NCI-H2171 (cell line): ENCODE measurements at places on chromosomes 7 and 10.

DNA sequence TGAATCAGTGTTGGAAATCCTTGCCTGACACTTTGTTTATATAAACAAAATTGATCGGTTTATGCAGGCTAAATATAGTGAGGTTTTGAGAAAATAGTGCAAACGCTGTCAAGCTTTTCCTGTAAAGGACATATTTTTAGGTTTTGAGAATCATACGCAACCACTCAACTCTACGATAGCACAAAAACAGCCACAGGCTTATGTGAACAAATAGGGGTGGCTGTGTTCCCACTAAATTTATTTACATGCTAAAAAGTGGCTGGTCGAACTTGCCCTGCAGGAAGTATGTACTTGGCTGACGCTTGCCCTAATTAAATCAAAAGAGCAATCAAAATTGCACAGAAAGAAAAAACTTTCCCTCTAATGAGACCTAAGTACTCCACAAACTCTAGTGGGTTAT lies 234.7 kb upstream of the CACNA2D1 start:
- no peak for DNase-seq

DNA sequence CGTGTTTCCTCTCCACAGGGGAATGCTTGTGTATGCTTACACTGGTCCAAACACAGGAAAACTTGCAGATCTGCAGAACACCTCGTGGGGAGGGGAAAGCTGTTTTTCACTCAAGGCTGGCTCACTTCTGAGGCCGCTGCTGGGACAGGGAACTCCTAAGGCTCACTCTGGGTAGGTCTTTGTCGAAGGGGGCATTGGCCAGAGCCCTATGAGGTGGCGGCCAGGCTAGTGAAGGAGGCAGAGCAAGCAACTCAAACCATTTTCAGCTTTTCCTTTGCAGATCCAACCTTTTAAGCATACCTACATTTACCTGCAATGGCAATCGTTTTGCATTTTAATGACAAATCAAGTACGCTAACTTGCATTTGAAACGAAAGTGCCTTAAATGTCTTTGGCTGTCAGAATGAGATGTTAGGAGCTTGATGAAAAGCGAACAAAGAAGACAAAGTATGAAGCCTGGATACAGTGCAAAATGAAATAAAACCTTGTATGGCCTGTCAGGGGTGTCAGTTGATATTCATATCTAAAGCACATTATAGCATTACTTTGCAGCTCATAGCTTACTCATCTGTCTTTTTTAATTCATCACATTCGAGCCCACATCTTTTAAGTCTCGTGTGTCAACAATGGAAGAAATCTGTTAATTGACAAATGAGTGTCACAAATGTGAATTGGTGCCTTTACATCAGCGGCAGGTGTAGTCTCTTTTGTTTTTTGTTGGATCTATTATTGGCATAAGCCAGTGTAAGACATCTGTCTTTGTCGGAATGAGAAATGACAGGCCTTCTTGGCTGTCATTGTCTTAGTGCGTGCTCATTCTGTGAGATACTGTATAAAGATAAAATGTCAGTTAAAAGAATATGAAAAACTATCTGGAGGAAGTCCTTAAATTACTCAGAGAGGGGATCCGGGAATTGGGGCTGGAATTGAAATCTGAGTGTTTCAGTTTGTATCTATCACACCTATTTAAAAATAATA lies 30.5 kb downstream of the LRMDA start:
- no peak for DNase-seq

DNA sequence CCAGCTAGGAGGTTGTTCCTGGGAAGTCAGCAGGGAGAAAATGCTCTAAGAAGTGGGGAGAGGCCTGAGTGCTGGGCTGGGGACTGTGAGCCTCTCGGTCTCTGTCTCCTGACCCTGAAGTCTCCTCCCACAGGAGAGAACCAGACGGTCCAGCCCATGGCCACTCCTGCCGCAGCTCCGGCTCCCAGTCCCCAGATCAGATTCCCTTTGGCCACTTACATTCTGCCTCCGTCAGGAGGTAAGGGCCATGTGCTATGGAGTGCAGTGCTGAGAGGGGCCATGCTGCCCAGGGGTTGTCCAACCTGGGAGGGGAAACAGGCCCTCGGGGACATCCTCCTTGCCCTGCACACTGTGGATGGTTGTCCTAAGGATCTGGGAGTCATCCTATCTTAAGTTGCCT lies 21.3 kb upstream of the ZNF467 start:
- DNase-seq, result no peak

DNA sequence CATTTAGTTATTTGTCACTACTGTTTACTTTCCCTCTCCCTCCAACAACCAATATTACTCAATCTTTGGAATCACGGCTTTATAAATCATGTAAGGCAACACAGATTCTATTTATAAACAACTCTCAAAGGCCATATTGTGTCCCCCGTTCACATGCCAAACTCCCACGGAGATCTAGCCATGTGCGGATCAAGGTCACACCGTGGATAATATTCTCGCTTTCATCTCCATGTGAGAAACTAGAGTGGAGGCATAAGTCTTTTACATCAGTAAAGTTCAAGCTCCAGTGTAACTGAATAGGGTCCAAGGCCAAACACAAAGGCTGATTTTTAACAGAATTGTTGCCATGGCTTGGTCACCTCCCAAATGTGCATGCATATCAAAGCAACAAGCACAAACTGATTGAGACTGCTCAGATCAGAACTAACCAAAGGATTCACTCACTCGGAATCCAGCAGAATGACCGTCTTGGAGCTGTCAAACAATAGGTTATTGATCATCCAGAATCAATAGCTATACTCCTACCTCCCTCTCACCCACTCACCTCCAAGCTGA lies 569.5 kb upstream of the LRRN3 start:
- no peak for DNase-seq

GRCh38 chr10:114719311-114719710 lies 61.2 kb upstream of the ABLIM1 start:
- DNase-seq, result no peak

DNA sequence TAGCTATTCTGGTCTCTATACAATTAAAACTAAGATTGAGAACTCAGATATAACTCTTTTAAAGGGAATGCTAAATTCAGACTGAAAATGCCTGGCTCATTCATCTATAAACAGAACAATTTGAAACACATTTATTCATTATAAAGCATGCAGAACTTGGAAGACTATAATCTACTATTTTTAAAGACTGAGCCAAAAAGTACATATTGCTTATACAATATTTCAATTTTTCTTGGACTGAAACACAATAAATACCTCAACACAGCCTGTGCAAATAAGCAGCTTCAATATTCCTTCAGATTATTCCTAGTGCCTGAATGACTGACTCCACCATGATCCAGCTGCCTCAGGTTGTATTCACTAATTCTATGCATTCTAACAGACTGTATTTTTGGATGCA lies 15.5 kb upstream of the PHYH start:
- DNase-seq, result no peak

DNA sequence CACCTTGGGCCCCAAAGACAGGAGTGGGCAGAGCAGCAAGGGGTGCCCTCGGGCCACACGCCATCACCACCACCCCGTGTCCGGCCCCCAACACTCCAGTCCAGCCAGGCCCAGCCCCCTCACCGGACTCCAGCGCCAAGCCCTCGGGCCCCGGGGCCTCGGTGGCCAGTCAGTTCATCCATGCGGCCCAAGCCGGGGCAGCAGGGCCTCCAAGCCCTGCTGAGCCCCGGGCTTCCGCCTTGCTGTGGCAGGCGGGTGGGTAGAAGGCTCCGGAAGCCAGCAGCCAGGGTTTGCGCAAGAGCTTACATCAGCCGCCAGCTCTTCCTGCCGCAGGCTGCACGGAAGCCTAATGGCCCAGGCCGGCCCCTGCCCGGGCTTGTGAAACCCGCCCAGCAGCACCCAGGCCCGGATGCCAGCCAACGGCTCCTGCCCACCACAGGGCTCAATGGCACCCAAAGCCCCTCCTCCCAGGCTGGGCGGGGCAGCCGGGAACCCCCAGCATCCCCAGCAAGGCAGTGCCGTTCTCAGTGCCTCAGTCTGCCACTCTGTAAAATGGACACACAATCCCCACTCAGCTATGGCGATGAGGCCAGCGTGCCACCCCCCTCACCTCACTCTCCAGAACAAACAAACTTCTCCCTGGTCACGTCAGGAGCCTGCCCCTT lies 26.5 kb downstream of the TNRC18 start:
- DNase-seq, result no peak

- peak; percentile 48 for DNase-seq
Observed at GRCh38 chr10:5466451-5467206, 32.7 kb downstream of the CALML5 start.

DNA sequence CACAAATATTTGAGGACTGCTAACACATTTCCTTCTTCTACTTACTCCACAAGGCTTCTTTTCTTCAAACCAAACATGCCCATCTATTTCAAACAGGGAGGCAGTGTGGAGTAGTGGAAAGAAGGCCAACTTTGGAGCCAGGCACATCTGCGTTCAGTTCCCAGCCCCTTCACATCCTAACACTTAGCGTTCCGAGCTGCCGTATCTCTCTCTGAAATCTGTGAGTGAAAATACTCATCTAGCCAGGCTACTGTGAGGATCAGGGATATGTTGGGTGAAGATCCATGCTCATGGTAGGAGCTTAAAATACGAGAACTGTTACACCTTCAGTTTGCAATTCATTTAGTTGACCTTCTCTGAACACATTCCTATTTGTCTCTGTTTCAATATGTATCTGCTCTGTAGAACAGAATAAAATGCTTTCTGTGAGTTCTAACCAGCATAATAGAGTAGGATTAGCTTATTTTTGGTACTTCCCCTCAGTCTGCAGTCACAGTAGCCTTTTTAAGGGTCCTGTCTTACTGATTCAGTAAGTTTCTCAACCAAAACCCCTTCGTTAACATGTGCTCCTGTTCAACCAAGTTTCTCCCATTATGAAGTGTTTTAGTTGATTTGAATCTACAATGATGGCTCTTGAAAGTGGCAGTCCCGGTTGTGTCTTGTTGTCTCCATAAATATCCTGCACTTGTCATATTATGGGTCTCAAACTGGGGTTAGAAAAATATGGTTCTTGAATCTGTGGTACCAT lies 3.3 kb upstream of the MEST start:
- no peak for DNase-seq

GRCh38 chr7:88586890-88587289 lies 172.6 kb upstream of the ZNF804B start:
- DNase-seq, result no peak

DNA sequence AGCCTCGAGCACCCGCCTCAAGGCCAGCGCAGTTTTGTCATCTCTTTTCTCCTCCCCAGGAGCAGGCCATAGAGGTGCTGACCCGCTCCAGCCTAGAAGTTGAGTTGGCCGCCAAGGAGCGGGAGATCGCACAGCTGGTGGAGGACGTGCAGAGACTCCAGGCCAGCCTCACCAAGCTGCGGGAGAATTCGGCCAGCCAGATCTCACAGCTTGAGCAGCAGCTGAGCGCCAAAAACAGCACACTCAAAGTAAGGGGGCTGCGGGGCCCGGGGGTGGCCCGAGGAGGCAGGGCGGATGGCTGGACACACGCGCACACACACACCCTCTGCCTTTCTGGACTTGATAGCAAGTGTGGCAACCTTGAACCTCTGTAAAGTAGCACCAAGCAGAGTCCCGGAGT lies 108.3 kb upstream of the SH2B2 start:
- DNase-seq, result no peak

DNA sequence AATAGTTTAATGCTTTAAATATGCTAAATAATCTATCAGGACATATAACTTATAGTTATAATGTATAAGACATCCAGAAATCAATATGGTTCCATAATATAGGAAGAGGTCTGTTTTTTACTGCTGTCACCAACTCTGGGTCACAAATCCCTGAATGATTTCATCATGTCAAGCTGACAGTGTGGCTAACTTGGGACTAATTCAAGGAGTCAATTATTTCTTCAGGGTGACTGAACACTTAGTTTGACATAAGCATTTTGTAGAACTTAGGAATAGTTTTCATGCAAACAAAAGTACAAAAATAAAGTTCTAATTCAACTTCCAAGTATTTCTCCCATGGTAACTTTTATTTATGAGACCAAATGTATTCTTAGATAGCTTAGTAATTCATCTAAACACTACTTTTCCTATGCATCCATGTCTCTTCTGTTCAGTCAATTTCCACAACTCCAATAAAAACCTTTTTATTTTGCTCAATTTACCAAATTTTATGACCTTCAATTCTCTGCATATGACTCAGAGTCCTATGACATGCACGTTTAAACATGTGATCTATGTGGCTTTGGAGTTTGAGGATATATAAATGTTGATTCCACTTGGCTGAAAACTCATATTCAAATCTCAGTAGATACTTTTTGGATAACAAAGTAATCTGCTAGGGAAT lies 40.3 kb upstream of the GNAT3 start:
- no peak for DNase-seq

GRCh38 chr10:78910021-78910420 lies 158.7 kb upstream of the ZMIZ1 start:
- no peak for DNase-seq

DNA sequence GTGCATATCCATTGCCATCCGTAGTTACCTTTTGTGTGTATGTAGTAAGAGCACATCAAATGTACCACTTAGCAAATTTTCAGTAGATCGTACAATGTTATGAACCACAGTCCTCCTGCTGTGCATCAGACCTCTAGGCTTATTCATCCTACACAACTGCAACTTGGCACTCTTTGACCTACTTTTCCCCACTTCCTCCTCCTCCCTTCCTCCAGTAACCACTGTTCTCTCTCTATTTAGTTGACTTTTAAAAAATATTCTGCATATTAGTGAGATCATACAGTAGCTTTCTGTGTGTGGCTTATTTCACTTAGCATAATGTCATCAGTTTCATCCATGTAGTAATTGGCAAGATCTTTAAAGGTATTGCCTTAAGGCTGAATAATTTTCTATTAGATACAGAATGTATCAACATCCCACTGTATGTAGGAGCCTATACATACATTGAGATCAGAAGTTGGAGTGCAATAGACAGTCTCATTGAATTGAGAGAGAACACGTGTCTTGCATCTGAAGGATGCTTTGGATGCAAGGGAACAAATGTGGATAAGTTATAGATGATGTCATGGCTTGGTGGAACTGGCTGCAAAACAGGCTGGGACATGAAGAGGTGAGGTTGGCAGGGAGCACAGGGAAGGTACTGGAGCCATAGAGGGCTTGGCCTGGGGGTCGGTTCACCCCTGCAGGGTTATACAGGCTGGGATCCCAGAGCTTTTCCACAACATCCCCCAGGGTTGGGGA lies 83.0 kb upstream of the FAM180A start:
- no peak for DNase-seq

GRCh38 chr7:137592232-137592896 lies 248.8 kb upstream of the PTN start:
- peak; percentile 53 for DNase-seq

GRCh38 chr7:85162721-85163120 lies 24.1 kb downstream of the SEMA3D start:
- no peak for DNase-seq

DNA sequence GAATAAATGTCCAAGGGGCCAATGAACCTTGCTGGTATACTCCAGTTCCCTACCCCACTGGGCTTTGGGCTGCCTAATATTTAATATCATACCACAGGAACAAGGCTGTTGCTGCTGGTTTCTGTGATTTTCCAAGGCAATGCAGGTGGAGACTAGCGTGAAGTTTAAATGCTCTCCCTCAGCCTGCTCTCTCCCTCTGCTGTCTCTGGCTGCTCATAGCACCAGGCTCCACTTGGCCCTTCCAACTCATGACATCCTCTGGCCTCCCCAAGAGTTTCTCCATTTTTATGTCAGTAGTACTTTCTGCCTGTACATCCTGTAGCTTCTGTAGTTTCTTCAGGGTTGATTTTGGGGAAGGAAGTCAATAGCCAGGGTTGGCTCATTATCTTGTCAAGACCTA lies 103.5 kb downstream of the LHFPL3 start:
- no peak for DNase-seq
